ENCODE measurements at places on chromosomes 4 and X.
A peak's percentile ranks its signal among the peaks of the same experiment; 100 is the strongest.

GRCh38 chr4:56844802-56845580 lies 23.5 kb upstream of the SPINK2 start:
- DNase-seq: no peak

DNA sequence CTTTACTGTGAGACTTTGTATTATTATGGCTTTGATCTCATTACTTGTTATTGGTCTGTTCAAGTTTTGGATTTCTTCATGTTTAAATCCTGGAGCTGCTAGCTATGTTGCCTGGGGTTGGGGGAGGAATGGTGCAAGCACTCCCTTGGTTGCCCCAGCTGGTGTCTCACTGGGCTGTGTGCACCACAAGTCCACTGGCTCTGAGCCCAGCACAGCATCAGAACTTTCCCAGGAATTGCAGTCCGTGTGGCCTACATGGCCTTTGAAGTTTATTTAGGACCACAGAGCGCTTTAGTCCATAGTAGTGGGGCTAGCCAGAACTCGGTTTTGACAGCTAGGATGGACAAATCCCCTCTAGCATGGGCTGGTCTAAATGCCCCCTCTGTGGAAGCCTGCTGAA lies 278.8 kb upstream of the RPS6KA3 start:
- DNase-seq: no peak

DNA sequence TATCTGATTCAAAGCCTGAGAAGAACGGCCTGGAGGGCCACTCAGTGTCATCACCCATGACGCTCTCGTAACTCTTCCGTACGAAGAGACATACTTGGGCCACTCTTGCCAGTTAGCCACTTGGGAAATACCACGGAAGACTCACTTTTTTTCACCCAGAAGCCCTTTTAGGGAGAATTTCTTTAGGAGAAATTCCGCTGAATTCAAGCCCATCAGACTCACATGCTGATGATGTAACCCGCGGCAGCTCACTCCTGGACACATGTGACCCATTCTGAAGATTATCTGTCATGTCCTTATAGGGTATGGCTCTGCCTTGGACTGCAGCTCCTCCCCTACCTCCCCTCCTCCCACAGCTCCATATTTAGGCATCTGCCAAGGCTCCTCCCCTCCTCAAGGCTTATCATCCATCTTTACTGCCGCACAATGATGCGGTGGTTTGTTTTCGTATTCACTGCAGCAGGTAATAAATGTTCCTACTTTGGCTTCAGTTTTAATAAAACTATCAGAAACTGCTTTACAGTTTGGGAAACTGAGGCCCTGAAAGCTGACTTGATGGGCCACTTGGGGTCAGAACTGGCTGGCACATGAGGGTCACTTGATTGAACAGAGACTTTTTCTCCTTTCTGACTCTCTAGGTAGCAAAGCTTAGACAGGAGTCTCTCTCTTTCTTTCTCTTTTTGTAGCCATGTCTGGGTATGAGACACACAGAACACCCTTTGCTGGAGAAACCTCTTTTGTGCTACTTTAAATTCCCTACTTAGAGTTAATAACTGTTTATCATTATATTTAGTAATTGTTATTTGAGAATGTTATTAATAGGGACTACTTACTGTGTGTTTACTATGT lies 42.1 kb downstream of the RHOH start:
- DNase-seq: peak; percentile 84

- no peak for DNase-seq
Measured at GRCh38 chr4:83876047-83876446, 340.1 kb downstream of the GPAT3 start.

DNA sequence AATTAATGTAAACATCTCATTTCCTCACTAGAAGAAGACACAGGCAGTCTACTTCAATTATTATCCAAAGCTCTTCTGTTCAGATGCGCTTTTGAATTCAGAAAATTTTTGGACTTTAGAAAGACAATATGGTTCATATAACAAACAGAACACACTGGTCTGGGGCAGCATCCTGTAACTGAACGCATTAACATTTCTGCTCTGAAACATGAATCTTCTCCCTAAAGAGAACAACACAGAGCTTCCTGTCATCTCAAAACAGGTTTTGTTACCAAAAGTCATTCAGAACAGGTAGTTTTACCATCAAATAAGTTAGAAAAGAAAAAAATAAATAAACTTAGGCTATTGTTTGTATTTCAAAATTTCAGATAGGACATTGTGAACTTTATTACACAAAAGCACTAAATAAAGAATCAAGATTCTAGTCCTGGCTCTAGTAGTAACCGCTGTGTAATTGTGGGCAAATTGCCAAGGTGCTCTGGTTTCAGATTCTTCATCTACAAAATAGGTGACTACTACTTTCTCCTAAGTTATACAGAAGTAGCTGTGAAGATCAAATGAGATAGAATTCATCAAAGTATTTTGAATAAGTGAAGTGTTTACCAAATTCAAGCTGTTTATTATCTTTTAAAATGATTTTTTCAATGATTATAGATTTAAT lies 252.3 kb upstream of the RASGEF1B start:
- DNase-seq: peak; percentile 20

DNA sequence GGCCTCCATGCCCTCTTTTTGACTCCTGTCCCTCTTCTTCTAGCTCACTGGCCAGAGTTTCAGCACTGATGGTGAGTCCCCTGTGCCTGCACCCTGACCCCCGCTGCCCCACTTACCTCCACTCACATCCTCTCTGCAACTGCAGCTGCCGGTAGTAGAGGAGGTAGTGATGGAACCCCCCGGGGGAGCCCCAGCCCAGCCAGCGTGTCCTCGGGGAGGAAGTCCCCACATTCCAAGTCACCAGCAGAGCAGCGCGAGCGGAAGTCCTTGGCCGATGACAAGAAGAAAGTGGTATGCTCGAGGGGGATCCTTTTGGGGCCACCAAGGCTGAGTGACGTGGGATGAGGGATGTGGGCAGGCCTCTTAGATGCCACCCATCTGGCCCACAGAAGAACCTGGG lies 5.8 kb downstream of the ARAF start:
- DNase-seq: no peak

DNA sequence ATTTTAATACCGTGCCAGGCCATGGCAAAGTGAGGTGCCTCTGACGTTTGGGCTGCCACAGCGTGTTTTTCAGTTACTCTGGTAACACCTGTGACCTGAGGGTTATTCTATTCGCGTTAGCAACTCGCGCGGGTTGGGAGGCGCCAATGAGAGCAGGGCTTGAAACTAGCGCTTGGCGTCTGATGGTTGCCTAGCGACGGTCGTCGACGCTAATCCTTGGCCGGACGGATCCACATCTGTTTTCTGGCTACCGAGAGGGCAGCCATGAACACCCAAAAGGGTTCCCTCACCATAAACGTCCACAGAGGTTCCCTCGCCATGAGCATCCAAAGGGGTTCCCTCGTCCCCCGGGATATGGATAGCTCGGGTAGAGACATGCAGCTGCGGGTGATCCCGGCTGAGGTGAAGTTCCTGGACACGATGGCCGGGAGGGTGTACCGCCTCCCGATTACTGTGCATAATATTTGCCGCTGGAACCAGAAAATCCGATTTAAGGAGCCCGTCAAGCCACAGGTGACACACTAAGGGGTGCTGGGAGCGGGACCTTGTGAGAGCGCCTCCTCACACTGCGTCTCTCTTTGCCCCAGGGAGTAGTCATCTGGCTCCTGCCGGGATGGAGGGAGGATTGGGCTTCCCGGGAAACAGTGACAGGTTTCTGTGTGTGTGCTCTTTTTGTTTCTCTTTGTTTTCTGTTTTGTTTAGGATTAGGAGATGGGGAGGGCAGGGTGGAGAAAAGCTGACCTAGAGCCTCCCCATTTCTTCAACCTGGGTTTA lies at the start of gene CFAP47:
CFAP47 (plus strand) TSS at position 199 of the 774 bp plus-strand sequence; CDS start at position 265, 66 bp downstream.
- DNase-seq: no peak

DNA sequence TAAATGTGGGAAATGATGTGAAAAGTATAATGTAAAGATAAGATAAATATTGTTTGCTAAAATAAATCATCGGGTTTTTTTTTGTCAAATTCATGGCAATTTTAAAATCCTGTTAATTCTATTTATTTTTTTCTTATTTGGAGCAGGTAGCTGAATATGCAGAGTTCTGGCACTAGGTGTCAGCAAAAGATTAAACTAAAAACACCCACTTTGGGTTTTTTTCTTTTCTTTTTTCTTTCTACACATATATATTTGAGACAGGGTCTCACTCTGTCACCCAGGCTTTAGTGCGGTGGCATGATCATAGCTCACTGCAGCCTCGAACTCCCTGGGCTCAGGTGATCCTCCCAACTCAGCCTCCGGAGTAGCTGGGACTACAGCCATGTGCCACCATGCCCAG lies 6.9 kb upstream of the RAP2C start:
- no peak for DNase-seq

- DNase-seq: no peak
Measured at GRCh38 chrX:12488771-12489170, 302.4 kb upstream of the PRPS2 start.

GRCh38 chr4:110508827-110509710 lies 33.1 kb downstream of the ENPEP start:
- DNase-seq: no peak

GRCh38 chrX:65596270-65597034 lies 61.9 kb upstream of the LAS1L start:
- peak; percentile 71 for DNase-seq

GRCh38 chr4:154475820-154476219 lies 15.8 kb downstream of the DCHS2 start:
- DNase-seq: no peak

DNA sequence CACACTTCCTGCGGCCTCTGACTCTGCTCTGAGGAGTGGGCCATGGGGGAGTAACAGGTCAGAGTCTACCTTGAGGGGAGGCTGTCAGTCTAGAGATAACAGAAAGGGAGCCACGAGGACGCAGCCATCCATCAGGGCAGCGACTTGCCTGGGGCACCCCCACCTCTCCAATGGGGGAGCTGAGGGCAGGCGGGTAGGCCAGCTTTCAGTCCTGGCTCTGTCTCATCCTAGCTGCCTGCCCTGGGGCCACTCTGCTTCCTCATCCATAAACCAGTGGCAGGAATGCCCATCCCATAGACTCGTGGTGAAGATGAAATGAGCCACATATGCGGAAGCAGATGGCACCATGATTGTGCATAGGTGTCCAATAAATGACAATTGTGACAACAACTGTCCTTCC lies 13.2 kb downstream of the MAGED2 start:
- DNase-seq: no peak

DNA sequence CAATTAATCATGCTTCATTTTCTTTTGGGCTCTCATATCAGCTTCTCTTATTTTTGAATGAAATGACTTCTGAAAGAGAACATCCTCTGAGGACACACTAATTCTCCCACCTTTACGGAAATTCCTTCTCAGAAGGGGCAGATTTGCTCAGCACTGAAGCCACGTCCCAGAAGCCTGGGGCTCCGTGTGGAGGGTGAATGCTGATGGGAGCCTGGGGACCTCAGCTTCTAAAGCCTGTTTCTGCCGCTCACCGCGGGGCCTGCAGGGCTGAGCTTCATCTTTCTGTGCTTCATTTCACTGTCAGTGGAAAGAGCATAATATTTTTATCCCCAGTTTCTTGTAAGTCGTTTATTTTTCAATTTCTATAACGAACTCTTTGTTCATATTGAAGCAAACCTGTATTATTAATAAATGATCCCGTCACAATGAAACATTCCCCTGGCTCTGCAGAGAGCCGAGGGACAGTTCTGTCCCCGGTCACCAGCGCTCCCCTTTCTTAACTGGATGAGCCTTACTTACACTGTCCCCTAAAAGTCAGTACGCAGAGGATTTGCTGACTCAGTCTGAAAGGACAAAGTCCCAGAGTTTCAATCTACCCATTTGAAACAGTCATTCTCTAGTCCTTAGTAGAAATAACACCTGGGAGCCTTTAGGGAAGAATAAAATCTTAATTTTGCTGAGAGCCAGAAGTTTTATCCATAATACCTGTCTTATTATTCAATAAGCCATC lies 364.6 kb upstream of the FAT1 start:
- no peak for DNase-seq

GRCh38 chrX:47151435-47151834 lies 6.4 kb downstream of the RBM10 start:
- DNase-seq: no peak

DNA sequence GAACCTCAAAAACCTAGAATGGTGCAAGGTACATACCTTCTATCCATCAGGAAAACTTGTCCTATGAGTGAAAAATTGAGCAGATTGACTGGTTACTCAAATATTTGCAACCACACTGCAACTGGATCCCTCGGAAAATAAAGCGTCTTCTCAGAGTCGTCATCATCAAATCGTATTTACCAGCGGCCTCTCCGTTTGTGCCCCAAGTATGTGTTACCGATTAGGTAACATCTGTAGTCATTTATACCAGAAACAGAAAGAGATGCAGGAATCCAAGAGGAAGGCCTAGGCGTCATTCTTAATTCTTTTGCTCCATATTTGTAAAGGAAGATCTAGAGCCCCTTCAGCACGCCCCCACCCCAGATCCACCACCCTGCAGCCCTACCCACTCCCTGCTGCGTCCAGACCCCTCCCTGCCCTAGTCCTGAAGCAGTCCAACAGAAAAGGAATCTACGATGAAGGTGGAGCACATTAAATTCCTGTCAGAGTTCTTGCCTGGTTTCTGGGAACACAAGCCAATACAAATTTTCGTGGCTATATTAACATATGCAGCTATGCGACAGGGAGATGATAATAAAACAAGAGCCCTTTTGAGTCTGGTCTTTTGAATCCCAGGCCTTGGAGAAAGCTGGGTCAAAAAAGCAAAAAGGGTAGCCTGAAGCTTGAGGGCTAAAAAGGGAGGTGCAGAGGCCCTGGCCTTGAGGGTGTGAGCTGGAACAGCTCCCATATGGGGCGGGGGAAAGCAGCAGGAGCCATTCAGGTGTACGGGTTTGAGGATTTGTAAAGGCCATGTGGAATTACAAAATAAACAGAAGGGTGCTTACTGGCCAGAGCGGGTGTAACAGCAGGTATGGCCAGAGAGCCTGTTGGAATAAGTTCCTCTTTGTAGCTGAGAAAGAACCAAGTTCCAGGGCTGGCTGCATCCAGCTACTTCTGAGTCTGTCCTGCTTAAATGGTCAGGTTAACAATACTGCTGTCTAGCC lies 77.0 kb downstream of the ZNF827 start:
- DNase-seq: no peak

- no peak for DNase-seq
Measured at GRCh38 chrX:134547047-134547679, 87.2 kb downstream of the HPRT1 start.

DNA sequence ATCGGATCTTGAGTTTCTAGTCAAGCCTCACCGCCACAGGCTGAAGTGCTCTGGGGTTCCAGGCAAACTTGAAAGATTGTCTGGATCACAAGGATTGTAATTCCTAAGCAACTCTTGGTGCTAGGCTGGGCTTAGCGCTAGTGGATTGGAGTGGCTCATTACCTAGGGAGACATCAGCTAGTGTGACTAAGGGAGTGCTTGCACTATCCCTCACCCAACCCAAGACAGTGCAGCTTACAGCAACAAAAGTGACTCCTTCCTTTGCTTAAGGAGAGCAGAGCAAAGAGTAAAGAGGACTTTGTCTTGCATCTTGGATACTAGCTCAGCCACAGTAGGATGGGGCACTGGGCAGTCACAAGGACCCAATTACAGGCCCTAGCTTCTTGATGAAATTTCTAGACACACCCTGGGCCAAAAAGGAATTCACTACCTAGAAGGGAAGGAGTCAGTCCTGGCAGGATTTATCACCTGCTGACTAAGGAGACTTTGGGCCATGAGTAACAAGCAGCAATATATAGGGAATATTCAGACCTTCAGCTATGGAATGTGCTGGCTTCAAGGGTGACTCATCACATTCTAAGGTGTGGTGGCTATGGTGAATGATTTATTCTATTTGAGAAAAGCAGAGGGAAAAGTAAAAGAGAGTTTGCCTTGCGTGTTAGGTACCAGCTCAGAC lies 1212.4 kb downstream of the PCDH18 start:
- DNase-seq: no peak

- DNase-seq: no peak
Measured at GRCh38 chr4:95643627-95644026, 94.9 kb upstream of the UNC5C start.

GRCh38 chrX:119728487-119728886 lies 29.9 kb upstream of the SOWAHD start:
- no peak for DNase-seq
